ENCODE measurements at places on chromosomes 6 and 20. TPM values are rescaled to one million over a fixed set of nuclear protein-coding genes. Genes with fewer than 3 reads are reported as not detected.

DNA sequence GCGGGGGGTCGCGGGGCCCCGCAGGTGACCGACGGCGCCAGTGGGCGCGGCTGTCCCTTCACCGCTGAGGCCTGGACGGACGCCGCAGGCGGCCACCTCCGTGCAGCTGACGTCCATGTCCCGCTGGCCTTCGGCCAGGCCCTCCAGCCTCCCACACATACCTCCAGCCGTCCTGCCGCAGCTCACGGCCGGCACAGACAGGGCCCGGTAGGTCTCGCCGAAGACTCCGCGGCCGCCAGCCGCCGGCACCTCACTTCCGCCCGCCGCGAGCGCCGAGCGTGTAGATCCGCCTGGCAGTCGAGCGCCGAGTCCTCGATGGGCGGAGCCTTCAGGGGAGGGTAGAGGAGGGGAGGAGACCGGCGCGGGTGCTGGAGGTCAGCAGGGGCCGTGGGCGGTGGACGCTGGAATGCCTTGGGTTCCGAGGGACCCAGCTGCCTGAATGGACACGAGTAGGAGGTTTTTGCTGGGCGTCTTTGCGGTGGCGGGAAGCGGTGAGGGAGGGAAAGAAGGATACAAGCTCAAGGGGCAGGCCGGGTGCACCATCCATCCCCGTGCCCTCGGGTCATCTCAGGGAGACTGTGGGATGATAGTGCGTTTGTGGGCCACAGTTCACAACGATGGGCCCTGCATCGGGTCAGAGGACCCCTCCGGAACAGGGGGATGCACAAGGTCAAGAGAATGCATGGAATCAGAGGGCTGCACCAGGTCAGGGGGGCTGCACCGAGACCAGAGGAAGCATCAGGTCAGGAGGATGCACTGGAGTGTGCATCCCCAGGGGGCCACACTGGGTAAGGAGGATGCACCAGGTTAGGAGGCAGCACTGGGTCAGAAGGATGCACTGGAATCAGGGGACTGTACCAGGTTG lies at the start of gene EXOC2:
Gene EXOC2, minus strand, starts transcription at position 282 of the 865 bp plus-strand sequence. CDS start 55,321 bp downstream, outside the sequence.
- DNase-seq: peak; percentile 82

The HSPA1L gene
- polyA plus RNA-seq: not detected

GRCh38 chr6:2247664-2248063 lies 2.3 kb upstream of the GMDS start:
- no peak for DNase-seq

The MICA gene
- 3.6 TPM for polyA plus RNA-seq

DNA sequence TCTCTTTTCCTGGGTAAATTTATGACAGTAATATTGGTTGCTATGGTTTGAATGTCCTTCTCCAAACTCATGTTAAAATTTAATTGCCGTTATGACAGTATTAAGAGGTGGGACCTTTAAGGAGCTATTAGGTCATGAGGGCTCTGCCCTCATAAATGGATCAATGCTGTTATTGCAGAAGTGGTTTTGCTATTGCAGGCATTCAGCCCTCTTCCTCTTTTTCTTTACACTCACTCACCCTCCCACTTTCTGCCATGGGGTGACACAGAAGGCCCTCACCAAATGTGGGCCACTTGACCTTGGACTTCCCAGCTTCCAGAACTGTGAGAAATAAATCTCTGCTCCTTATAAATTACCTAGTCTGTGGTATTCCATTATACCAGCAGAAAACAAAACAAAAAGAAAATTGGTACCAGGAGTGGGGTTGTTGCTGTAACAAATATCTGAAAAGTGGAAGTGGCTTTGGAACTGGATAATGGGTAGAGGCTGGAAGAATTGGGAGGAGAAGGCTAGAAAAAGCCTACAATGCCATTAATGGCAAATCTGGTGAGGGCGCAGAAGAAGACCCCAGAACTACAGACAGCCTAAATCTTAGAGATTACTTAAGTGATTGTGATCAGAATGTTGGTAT lies 24.8 kb upstream of the IGF2R start:
- DNase-seq: no peak

All from naive B cell (primary cell).